DMS 273 treated with DMSO at 0.1 percent for 48 hours (cell line): ENCODE measurements at places on chromosomes 11 and 22.

- DNase-seq = no peak
These were observed 418 bp downstream of the ACO2 start for GRCh38 chr22:41469218-41469851.

GRCh38 chr11:78192223-78192719, 3.6 kb downstream of the USP35 start:
- no peak for DNase-seq

DNA sequence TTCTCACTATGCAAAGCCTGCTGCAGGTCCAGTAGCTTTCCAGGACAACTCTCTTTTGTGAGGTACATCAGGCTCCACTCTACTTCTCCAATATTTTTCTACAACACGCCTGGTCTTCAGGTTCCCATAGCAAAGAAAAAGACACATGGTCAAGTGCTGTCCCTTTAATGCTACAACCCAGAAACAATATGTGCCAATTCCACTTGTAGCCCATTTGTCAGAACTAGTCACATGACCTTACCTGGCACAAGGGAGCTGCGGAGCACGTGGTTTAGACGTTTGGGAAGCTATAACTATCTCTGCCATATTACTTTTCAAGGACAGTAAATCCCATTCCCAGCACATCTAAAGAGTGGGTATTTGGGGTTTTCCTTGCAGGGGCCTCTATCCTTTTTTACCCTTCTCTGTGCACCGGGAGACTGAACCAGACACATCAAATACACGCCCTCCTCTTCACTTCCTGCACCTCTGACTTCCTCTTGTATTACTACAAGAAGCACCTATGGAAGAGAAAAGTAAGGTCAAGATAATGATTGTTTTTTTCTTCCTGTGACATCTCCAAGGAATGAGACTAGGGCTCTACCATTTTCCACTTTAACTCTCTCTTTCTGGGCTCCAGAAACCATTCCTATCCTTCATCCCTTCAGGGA, 237.6 kb downstream of the ETS1 start:
- DNase-seq = no peak

DNA sequence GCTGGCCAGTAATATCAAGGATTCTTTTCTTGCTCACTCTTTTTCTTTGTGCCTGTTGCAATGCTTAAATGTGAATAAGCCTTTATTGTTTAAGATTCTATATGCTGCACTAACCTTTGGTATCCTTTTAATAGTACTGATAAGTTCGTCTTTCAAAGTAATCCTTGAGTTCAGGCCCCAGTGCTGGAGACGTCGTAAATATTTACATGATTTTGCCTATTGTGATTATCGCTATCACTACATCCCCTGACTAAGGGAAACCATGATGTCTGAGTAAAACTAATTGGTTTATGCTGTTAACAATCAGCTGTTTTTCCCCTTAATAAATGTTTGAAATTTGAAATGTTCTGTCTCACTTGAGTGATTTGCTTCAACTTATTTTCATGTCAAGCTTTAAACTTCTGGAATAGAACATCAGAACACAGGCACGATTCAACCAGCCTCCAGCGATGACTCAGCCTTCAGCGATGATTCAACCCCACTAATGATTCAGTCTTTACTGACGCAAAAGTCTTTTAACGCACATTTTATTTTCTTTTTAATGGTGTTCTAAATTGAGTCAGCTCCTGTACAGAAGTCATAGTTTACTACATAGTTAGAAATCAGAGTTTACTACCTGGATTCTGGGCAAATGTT, 3.9 kb downstream of the HTATIP2 start:
- DNase-seq = no peak

- DNase-seq = no peak
These were observed 22.9 kb downstream of the MAML2 start for GRCh38 chr11:96319898-96320656.

DNA sequence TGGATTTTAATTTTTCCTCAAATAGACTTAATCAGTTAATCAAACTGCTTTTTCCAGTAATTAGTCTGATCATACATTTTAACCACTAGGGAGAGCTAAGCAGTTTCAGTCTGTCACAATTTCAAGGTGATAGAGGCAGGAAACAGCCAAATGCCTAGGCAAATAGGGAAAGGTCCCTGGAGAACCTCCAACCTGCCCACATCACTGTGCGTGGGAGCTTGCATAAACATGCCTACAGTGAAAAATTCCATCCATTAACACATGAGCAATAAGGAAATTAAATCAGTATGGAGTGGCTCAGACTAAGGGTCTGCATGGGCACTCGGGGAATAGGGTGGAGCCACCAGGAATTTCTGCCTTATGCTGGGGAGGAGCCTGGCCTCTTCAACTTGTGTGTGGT, 74.6 kb downstream of the AASDHPPT start:
- no peak for DNase-seq

GRCh38 chr11:33808228-33808828, 34.0 kb upstream of the FBXO3 start:
- peak; percentile 15 for DNase-seq

DNA sequence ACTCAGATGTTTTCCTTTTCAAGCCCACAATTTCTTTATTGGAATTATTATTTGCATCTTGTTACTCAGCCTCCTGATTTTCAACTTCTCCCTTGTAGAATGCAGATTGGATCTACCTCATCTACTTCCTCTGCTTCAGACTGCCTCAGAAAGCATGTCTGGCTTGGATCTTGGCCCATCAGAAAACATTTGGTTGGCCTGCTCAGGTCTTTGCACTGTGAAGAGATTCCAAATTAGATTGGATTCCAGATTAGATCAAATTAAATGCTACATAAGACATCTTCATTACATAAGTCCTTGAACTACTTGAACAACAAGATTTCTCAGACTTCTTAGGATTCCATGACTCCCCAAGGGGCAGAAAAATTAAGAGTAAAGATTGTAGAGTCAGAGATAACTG, 358.0 kb downstream of the DLG2 start:
- no peak for DNase-seq

GRCh38 chr22:24989541-24989951, 37.0 kb downstream of the KIAA1671 start:
- no peak for DNase-seq

- no peak for DNase-seq
These were observed 87.5 kb downstream of the NAV2 start for GRCh38 chr11:19800162-19800561.

GRCh38 chr22:40502919-40503318, 132.5 kb downstream of the SGSM3 start:
- DNase-seq = no peak

DNA sequence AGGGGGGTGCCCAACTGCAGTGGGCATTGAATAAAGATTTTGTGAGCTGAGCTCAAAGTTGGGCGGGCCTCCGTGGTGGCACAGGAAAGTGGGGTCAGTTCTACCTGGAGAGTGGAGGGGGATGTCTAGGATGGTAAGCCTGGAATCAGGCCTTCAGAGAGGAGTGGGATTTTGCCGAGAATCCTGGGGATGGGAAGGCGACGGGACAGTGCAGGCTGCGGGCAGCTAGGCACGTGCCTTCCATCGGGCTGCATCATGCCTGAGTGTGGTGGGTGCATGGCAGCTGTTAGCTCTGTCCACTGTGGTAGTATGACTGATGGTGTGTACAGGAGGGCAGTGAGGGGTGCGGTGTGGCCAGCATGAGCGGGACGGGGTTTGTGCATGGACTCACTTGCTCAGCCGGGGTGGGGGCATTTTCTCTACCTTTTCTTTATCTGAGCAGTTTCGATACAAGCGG, 3.6 kb downstream of the SHANK3 start:
- no peak for DNase-seq
